HFFc6 (cell line): ENCODE measurements at places on chromosomes 2 and 18.

GRCh38 chr2:195666113-195666712 is 9.2 kb downstream of the SLC39A10 start:
- H3K36me3 ChIP-seq: no peaks in the 10 kb centered on the region
- no peak for DNase-seq
- H3K27ac ChIP-seq: 0 out of 2 replicates have a peak overlapping the region, but pooled peaks have one; percentile 5
- no peak overlapping the region for H3K4me3 ChIP-seq
- peaks cover 28% of the 10 kb centered on the region for H3K4me1 ChIP-seq

GRCh38 chr2:3756306-3756705 is 52.9 kb downstream of the DCDC2C start:
- H3K27me3 ChIP-seq: no peaks in the 10 kb centered on the region; the same call in 1 of the 2 replicates
- H3K4me3 ChIP-seq: no peak overlapping the region
- 0 out of 2 replicates have a peak, but pooled peaks cover 4% of the 10 kb centered on the region for H3K36me3 ChIP-seq
- no peaks in the 10 kb centered on the region for H3K4me1 ChIP-seq
- no peak for DNase-seq

- peaks cover 14% of the 10 kb centered on the region for H3K36me3 ChIP-seq
- DNase-seq: no peak
- H3K4me3 ChIP-seq: no peak overlapping the region
- H3K27me3 ChIP-seq: no peaks in the 10 kb centered on the region; the same call in 1 of the 2 replicates
Observed at GRCh38 chr2:74429487-74430451, 8.2 kb downstream of the WDR54 start.

- H3K4me3 ChIP-seq: no peak overlapping the region
- no peaks in the 10 kb centered on the region for H3K36me3 ChIP-seq
- DNase-seq: no peak
- no peaks in the 10 kb centered on the region for H3K27me3 ChIP-seq
Observed at GRCh38 chr2:128868686-128869551, 550.3 kb upstream of the HS6ST1 start.

DNA sequence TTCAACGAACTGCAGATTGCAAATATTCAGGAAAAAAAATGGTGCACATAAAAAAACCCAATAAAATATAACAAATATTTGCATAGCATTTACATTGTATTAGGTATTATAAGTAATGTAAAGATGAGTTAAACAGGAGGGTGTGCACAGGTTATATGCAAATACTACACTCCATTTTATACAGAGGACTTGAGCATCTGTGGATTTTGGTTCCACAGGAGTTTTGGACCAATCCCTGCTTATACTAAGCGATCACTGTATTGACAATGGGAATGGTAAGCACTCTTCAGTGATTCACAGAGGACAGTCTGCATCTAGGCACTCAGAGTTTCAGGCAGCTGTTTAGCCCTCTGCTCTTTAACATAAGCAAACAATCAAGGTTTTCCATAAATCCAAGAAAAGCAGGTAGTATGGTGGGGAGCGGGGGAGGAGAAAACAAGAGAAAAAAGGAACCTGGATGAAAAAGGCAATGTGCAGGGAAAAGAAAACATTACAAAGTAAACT is 206.0 kb upstream of the PARD3B start:
- DNase-seq: no peak
- peak overlapping the region; percentile 67 for H3K27ac ChIP-seq
- H3K36me3 ChIP-seq: peaks cover 16% of the 10 kb centered on the region; the same call in 1 of the 2 replicates
- H3K4me1 ChIP-seq: peaks cover 44% of the 10 kb centered on the region
- H3K27me3 ChIP-seq: no peaks in the 10 kb centered on the region

GRCh38 chr2:108626995-108627394 is 92.3 kb upstream of the RANBP2 start:
- H3K27me3 ChIP-seq: peaks cover 2% of the 10 kb centered on the region; the same call in 1 of the 2 replicates
- no peaks in the 10 kb centered on the region for H3K36me3 ChIP-seq
- no peak overlapping the region for H3K4me3 ChIP-seq
- H3K4me1 ChIP-seq: peaks cover 45% of the 10 kb centered on the region

GRCh38 chr18:62069556-62069955 is 117.3 kb downstream of the PIGN start:
- H3K4me3 ChIP-seq: no peak overlapping the region
- H3K27me3 ChIP-seq: peaks cover 2% of the 10 kb centered on the region; the same call in 1 of the 2 replicates
- peaks cover 11% of the 10 kb centered on the region for H3K36me3 ChIP-seq
- H3K4me1 ChIP-seq: peaks cover 7% of the 10 kb centered on the region; the same call in 1 of the 2 replicates
- no peak for DNase-seq
